ENCODE measurements at places on chromosomes 6 and 20.
A peak's percentile ranks its signal among the peaks of the same experiment; 100 is the strongest.

DNA sequence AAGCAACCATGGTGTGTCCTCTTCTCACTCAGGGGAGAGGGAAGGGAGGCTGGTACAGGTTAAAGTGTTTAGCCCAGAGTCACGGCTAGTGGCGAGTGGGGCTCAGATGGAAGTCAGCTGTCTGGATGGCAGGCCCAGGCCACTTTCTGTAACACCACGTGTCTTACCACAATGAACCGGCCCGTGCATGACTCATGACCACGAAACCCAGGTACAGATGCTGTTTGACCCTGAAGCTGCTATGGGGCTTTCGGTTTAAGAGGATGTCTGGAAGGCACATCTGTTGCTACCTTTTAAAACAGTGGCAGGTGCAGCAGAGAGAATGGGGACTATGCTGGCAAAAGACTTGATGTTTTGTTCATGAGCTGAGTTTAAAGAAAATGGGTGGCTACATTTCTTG is 36.5 kb upstream of the MPC1 start:
- ATAC-seq = peak; percentile 66

DNA sequence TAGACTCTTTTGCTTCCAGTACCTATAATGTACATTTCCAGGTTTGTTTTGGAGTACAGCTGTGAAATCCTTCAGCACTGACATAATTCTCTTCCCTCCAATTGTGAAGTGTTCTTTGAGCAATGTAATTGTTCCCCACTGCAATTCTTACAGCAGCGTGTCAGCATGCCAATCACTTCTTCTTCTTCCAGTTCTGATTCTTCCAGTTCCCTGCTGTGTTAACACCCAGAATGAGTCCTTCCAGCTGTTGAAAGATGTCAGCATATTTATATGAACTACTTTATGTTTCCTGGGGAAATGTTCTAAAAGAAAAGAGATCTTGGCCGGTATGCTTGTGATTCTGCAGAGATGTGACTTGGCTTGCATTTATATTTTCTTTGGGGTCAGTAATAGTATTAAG is 213.9 kb downstream of the UNC5CL start:
- ATAC-seq = no peak

GRCh38 chr20:18488301-18488700 is 8.7 kb downstream of the RBBP9 start:
- no peak for ATAC-seq

DNA sequence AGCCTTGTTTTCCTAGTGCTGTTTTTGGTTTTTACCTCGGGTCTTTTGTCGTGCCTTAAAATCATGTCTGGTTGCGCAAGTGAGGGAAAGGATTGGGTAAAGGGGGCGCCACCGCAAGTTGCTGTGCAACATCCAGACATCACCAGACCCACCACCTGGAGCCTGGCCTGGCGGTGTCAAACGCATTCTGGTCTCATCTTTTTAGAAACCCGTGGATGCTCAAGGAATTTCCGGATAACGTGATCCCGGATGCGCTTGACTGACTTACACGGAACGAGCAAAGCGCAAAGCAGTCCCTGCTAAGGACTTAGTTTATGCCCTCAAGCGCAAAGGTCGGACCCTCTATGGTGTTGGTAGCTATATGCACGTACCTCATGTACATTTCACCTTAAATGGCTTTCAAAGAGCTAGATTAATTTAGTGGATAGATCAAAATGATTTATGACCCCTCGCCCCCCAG is 105.2 kb downstream of the OR2B2 start:
- ATAC-seq = no peak

- ATAC-seq = no peak
Observed at GRCh38 chr20:7859356-7859802, 80.9 kb downstream of the HAO1 start.

DNA sequence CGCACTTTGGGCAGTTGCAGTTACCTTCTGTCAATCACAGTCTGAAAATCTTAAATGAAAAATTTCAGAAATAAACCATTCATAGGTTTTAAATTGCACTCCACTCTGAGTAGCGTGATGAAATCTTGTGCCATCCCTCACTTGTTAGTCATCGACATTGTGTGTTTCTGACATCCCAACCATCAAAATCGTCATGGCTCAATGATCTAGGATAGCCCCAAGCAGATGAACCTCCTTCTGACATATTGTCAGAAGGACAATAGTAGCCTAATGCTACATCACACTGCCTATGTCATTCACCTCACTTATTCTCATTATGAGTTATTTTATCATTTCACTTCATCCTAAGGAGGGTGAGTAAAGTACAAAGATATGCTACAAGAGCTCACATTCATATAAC is 284.8 kb downstream of the PTPRK start:
- ATAC-seq = no peak

DNA sequence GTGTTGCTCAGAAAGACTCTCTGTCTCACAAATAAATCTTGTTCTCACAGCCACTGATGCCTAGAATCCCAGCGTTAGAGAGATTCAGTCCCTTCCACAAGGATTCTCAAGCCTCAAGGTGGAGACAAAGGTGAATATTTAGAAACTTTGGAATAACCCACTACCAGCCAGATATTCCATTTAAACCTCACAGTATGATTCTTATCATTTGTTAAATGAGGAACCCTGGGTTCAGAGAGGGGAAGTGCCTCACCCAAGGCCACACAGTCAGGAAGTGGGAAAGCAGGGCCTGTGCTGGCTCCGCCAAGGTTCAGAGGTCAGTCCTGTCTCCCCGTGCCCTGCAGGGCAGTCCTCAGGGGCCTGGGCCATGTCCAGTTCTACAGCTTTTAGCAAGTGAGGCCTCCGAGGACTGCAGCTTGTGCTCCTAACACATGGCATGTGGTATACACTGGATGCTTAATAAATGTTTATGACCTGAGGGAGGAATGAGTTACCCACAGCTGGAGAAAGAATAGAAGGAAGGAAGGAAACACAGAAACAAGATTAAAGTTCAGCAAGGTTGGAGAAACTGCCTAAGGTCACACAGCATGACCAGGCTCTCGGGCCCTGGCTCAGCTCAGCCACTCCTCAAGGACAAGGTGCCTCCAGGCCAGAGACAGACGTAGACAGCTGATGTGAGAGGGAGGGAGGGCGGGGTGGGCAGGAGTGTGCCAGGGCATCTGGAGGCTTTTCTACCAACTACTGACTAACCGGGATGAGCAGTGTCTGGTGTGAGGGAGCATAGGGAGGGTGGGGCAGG is 3.9 kb upstream of the TGM2 start:
- peak; percentile 44 for ATAC-seq

DNA sequence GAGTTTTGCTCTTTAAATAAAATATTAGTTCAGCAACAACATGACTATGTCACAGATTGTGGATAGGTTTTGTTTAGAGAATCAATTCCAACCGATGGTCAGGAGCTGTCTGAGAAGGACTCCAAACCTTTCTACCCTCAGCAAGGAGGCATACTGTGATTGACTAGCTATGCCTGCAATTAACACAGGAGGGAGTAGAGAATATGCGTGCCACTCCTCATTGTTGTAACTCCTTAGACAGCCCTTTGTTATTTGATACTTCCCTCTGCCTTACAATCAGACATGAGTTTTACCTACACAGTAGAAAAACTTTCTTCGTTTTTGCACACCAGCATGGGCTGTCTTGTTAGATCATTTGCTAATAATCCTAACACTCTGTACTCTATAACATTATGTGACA is 796.5 kb downstream of the PRIM2 start:
- ATAC-seq = no peak

- ATAC-seq = no peak
Observed at GRCh38 chr6:53730767-53731166, 64.0 kb upstream of the LRRC1 start.

- no peak for ATAC-seq
Observed at GRCh38 chr6:21256197-21256596, 337.4 kb upstream of the SOX4 start.

- ATAC-seq = no peak
Observed at GRCh38 chr6:150987371-150987828, 121.9 kb downstream of the MTHFD1L start.

GRCh38 chr6:136734977-136735376 is 57.3 kb downstream of the MAP3K5 start:
- ATAC-seq = no peak

DNA sequence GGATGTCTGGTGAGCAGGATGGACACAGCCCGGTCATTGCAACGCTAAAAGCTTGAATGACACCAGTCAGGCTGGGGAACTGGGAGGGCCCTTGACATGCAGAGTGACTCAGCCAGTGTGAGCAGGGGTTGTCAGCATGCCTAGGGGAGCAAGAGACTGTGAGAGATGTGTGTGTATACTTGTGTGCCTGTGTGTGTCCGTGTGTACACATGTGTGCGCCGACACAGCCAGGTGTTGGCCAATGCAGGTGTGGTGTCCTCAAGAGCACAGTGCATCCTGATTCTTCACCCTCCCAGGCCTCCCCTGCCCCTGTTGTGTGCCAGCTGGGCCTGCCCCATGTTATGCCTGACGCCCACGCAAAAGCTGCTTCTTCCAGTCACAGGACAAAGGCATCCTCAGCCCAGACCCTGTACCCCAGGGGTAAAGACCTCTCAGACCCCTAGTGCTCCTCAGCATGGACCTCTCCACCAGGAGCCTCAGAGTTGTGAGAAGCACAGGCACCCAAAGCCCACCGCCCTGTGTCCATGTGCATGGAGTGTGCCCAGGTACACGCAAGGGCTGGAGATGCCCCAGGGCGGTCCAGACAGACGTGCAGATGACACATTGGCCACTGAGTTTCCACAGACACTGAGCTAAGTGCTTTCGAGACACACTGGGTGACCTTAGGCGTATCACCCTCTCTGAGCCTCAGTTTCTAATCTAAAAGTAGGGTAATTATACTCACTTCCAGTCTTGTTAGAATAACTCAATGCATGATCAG is 16.6 kb downstream of the NRSN2 start:
- ATAC-seq = no peak

DNA sequence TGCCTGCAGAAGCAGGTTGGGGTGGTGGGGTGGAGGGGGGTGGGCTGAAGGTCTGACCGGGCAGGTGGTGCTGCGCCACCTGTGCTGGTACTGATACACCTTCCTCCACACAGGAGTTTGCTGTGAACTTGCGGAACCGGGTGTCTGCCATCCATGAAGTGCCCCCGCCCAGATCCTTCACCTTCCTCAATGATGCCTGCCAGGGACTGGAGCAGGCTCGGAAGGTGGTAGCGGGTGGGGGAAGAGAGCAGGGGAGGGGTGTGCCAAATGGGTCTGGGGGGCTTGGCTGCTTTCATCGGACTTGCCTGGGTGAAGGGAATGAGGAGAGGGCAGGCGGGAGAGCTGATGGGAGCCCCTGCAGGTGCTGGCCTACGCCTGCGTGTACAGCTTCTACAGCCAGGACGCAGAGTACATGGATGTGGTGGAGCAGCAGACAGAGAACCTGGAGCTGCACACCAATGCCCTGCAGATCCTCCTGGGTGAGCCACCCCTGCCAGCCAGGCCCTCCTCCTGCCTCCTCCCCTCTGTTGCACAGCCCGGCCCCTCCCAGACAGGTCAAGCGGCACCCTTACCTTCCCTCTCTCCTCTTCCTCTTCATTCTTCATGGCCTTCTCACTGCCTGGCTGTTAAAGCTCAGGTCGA is 6.7 kb downstream of the DNPH1 start:
- ATAC-seq = no peak

DNA sequence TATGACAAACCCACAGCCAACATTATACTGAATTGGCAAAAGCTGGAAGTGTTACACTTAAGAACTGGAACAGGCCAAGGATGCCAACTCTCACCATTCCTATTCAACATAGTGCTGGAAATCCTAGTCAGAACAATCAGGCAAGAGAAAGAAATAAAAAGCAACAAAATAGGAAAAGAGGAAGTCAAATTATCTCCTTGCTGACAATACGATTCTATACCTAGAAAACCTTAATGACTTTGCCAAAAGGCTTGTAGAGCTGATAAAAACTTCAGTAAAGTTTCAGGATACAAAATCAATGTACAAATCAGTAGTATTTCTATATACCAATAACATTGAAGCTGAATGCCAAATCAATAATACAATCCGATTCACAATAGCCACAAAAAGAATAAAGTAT is 32.4 kb downstream of the OR5V1 start:
- no peak for ATAC-seq

DNA sequence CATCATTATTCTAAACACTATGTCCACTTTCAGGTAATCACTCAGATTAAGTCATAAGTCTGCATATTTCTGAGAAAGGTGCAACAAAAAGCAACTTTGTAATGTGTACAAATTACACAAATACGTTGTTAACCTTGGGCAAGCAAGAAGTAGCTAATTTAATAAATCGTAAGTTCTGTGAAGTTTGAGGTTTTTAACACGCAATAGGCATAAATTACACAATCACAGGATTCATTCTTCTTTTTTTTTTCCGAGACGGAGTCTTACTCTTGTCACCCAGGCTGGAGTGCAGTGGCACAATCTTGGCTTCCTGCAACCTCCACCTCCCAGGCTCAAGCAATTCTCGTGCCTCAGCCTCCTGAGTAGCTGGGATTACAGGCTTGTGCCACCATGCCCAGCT is 57.2 kb upstream of the F13A1 start:
- no peak for ATAC-seq

DNA sequence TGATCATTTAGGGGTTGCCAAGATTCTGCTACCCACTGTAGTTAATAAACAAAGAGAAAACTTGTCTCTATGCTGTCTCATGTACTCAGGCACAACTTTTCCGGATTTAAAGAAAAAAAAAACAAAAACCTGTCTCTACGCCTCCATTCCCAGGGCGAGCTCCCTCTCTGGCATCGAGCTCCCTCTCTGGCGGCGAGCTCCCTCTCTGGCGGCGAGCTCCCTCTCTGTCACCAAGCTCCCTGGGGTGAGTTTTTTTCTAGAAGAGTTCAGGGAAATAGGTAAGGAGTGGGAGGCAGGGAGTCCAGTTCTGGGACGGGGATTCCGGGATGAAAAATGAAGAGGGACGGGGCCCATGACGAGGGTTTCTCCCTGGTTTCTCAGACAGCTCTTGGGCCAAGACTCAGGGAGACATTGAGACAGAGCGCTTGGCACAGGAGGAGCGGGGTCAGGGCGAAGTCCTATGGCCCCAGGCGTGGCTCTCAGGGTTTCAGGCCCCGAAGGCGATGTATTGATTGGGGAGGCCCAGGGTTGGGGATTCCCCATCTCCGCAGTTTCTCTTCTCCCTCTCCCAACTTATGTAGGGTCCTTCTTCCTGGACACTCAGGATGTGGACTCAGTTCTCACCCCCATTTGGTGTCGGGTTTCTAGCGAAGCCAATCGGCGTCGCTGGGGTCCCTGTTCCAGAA is 16.5 kb upstream of the HLA-A start:
- peak; percentile 9 for ATAC-seq

- ATAC-seq = no peak
Observed at GRCh38 chr20:33704197-33704924, 15.7 kb downstream of the PXMP4 start.

DNA sequence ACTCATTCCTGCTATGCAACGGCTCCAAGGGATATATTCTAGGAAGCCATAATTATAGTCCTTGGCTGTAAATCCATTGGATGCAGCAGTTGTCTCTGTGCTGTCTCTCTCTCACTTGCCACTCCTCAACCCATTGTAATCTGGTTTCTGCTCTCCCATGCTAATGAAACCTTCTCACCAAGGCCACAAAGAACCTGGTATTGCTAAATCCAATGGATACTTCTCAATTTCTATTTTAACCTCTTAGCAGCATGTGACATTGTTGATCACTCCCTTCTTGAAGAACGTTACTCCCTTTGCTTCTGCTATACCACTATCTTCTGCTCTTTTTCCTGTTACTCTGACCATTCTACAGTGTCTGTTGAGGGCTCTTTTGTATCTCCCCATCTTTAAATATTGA is 39.8 kb upstream of the GCLC start:
- no peak for ATAC-seq

Data from stimulated activated memory B cell treated with anti-CD40 and anti-IgM and Interleukin-4, amounts not matched to agents 10 μg/mL and 1 μg/mL and 100 μg/mL, for 72 hours (primary cell).